ENCODE measurements at places on chromosomes 3 and 15.

GRCh38 chr15:69914960-69915359 is 182.8 kb downstream of the TLE3 start:
- no peak for DNase-seq

DNA sequence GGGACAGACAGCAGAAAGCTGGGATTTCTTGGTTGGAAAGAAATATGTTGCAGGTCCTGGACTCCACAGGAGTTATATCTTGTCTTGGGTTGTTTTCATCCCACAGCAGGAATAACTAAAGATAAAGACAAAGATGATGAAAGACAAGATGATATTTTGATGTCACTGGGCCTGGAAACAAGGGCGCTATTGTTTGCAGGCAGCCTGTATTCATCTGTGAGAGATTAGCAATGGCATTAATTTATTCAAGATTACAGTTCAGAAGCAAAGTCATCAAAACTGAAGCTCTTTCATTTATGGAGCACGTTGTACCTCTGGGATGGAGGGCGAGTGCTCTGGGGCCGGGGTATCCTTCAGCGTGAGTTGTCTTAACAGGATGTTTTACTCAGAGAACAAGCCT is 213.8 kb downstream of the LRTM1 start:
- no peak for DNase-seq

GRCh38 chr15:51879555-51879954 is 50.1 kb downstream of the TMOD3 start:
- DNase-seq = no peak

DNA sequence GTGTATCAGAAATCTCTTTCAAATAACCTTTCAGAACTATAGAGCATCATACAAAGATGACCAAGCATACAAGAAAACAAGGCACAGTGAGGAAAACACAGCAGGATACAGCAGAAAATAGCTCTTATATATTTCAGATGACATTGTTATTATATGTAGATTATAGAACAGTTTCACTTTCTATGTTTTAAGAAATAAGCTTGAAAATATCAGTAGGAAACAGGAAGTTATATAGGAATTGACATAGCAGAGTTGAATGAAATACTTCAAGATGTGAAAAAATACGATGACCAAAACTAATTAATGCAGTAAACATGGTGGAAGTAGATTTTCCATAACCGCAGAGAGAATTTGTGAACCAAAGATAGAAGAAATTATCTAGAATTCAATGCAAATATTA is 75.2 kb downstream of the LYSMD4 start:
- no peak for DNase-seq

GRCh38 chr15:58081456-58081855 is 15.9 kb upstream of the ALDH1A2 start:
- no peak for DNase-seq

Data from stimulated activated CD4-positive, alpha-beta T cell treated with anti-CD3 and anti-CD28 coated beads, Interleukin-1b, Interleukin-23, amount 100 ng/mL, for 4 hours (primary cell).